ENCODE measurements at places on chromosomes 2 and 18.

DNA sequence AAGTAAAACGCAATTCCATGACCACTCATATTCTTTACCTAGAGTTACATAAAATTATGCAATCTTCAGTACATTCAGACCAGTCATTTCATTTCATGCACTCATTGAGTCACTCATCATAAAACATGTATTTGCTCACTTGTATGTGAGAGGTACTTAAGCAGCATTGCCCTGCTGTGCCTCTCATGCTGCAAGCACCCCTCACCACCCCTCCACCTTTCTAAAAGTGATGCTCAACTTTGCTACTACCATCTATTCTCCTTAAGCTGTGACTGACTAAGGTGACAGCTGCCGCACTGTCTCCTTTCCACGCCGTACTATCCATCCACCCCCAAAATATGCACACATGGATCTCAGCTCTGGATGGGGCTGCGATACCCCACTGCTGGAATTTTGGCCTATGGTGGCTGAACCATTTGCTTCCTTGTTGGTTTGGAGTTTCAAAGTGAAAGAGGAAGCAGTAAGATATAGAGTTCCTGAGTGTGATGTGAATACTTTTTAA is 7.2 kb downstream of the ARHGAP25 start:
- no peak for DNase-seq

DNA sequence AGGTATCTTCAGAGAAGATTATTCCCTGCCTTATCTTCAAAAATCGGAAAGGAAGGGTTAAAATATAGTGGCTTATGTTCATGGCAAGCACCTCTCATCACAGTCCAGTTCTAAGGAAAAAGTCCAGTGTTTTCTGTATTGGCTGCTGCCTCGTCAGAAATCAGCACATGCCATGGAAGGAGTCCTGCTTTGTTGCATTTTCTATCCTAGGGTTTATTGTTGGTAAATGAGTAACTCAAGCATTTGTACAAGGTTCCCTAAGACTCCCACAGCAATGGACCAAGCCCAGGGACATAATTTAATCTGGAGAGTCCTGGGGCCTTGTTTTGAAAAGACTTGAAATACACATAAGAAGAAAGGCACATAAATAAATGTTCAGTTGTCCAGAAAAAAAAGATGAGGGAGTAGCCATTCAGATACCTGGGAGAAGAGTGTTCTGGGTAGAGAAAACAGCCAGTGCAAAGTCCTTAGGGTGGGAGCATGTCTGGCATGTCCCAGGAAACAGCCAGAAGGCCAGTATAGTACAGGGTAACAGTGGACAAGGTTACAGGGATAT is 26.4 kb downstream of the NBEAL1 start:
- no peak for DNase-seq

DNA sequence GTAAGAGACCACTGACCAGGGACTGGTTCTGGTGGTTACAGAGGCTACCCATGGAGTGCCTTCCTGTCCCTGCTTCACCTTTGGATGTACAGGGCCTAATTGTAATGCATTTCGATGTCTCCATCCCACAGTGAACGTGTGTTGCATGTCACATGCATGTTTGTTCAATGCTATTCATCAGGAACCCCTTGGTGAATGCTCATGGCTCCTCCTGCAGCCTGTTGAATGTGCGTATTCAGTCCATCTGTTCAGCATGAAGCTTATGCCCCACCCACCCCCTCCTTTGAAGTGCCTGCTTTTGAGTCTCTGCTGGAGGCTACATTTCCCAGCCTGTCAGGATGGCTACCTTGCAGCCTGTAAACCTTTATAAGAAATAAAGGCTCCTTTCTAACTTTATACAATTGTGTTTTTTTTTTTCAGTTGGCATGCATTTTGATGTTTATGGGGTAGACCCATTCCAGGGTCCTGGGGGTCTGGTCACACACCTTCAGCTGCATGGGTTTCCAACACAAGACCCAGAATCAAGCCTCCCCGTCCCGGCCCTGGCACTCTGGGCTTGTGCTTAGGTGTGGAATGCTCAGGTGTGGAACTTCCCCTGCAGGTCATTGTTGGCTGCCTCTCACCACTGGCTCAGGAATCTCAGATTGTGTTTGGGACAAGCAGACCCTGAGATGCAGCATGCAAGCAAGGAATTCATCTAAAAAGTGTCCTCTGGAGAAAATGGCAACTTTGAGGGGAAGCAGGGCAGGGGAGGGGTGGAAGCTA is 238.8 kb upstream of the HDAC4 start:
- DNase-seq = no peak

DNA sequence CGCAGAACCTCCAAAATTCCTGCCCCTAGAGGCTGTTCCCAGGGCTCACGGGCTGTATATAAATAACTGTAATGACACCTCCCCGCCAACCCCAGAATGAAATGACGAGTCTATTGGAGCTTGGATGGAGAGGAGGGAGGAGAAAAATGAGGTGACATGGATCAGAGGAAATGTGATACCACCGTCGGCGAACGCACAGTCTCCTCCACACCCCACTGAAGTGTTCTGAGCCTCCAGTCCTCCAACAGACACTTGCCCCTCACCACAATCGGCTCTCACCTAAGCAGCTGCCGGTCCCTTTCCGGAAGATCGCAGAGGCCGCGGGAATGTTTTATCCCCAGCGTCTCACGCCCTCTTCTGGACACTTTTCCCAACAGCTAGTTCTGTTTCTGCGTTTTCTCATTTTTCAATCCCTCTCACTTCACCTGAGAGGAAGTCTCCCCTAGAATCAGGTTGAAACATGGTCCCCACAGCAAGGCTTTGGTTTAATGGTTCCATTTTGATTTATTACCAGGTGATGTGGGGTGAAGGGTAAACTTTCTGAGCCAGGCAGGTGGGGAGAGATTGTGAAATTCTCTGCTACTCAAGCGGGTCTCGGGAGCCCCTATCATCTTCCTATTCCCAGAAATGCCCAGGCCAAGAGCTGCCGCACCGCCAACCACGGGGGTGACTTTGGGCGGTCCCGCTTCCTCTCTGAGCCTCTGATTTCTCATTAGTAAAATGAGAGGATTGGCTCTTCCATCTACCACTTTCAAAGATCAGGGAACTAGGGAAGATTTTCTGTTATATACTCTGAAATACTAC is 9.1 kb upstream of the MYO5B start:
- DNase-seq = peak; percentile 4

DNA sequence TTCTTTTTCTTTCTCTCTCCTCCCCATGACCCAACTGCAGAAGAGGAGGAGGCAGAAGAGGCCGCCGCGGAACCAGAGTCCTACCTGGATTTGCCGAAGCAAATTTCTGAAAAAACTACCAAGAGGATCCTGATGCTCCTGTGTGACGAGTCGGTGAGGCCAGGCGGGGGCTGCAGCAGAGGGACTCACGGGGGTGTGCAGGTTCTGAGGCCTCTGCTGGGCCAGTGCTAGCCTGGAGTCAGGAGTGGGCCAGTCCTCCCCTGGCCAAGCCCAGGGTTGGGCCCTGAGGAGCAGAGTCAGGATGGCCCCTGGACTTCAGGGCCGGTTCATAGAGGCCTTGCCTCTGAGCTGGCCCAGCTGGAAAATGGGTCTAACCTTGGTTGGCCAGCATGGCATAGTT is 29.3 kb downstream of the OTOF start:
- no peak for DNase-seq

- DNase-seq = no peak
These were observed 8.4 kb downstream of the POU3F3 start for GRCh38 chr2:104862058-104862941.

- peak; percentile 12 for DNase-seq
These were observed 414.2 kb upstream of the CHST9 start for GRCh38 chr18:27599202-27599829.

DNA sequence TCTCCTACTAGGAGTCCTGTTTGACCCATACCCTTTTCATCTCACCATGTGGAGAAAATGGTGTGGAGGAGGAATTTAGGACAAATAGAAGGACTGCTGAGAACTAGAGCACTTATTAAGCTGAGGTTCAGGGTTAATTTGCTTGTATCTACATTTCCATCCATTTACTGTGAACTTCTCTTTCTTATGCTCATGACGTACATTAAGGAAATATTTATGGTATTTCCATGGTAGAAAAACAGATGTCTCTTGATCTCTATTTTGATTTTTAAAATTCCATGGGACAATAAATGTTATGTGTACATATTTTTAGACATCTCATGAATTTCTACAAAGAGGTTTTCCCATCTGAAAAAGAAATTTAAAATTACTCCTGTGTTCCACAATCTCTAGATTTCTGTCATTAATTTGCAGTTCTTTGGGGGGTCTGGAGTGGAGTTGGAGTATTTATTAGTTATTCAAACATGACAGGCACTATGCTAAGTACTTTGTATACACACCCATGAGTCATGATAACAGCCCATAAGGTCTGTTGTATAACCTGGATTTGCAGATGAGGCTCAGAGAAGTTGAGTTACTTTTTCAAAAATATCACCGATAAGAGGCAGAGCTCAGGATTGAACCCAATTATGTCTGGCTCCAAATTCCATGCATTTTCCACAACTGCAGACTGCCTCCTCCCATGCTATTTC is 112.6 kb downstream of the COPS8 start:
- DNase-seq = no peak

DNA sequence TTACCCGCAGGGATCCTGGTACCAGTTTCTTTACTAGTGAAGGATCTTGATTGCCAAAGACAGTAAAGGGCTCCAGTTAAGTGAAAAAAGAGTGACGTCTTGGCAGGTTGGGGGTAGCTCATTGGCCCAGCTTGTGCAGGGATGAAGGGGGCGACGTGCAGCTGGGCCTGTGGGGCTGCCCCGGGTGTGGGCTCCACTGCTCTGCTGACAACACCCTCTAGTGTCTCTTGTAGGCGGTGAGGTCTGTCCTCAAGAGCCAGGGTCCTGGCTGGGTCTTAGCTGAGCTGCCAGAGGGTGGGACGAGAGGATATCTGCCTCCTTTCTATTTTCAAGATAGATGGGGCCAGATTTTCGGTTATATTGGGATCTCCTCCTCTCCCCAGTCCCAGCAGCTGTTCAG is 6.1 kb downstream of the ARHGEF4 start:
- no peak for DNase-seq

- DNase-seq = no peak
These were observed 105.7 kb upstream of the GPC1 start for GRCh38 chr2:240329778-240330177.

Data from CD4-positive, alpha-beta T cell treated with Interleukin-12 subunit alpha and Interleukin-12 subunit beta, for 1 hour (primary cell).